ENCODE measurements at places on chromosomes 12 and 14.

DNA sequence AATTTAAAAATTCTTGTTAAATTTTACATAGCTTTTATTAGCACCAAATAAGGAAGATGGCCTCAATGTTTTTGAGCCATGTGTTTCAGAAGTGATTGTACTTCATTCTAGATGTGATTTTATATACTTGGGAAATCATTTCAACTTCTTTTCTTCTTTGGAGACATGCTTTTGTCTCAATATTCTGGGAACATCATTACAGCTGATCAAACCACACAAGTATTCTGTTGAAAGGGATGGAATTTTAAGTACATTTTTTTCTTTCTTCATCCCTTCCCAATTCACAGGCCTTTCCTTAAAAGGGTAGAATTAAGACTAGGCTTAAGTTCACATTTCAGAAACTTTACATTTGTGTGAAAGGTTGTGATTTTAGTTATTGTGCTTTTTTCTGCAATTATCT lies 66.4 kb downstream of the PAPOLA start:
- DNase-seq: no peak
- H3K27ac ChIP-seq: no peak overlapping the region
- no peaks in the 10 kb centered on the region for H3K36me3 ChIP-seq
- no peaks in the 10 kb centered on the region for H3K4me1 ChIP-seq
- H3K27me3 ChIP-seq: no peaks in the 10 kb centered on the region

- H3K36me3 ChIP-seq: no peaks in the 10 kb centered on the region
- H3K4me1 ChIP-seq: peaks cover 10% of the 10 kb centered on the region
- H3K4me3 ChIP-seq: no peak overlapping the region
- no peaks in the 10 kb centered on the region for H3K27me3 ChIP-seq
Observed at GRCh38 chr12:47862881-47863280, 41.9 kb downstream of the VDR start.

DNA sequence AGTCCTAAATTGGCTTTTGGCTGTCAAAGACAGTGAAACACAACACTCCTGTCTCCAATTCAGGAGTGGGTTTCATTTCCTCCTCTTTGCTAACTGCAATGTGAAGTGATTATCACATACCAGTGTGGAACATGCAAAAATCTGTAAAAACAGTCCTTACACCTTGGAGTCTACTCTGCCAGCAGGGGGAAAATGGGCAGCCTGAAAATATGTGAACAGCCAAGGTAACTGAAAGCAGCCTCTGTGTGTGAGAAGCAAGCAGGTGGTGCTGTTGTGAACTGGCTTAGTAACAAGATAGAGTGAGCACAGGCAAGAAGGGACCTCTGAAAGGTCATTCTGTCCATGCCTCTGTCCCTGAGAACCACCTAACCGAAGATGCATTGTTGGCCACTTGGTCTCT lies 6.0 kb downstream of the PRMT8 start:
- H3K4me1 ChIP-seq: no peaks in the 10 kb centered on the region
- H3K4me3 ChIP-seq: no peak overlapping the region
- no peaks in the 10 kb centered on the region for H3K36me3 ChIP-seq

- no peak overlapping the region for H3K27ac ChIP-seq
- no peak overlapping the region for H3K4me3 ChIP-seq
- H3K36me3 ChIP-seq: peaks cover 4% of the 10 kb centered on the region
- H3K27me3 ChIP-seq: no peaks in the 10 kb centered on the region
- no peak for DNase-seq
Observed at GRCh38 chr14:90570461-90570860, 173.6 kb downstream of the CALM1 start.

DNA sequence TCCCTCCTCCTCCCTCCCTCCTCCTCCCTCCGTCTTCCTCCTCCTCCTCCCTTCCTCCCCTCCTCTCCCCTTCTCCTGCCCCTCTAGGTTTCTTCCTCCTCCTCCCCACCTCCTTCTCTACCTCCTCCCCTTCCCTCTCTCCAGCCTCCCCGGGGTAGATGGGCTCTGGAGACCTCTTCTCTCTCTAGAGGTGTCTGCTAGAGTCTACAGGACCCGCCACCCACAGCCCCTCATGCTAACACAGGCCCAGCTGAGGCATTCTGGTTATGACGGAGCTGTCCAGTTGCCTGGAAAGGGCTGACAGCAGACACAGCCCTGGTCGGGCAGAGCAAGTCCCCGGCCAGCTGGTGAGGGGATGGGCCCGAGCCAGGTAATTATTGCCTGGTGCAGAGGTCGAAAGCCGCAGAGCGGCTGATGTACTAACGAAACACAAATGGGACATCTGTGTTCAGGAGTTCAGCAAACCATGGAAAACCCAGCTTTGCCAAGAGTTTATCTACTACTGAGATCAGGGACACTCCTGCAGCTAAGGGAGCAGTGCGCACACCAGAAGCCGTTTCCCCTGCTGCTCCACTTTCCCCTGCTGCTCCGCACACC lies 96.2 kb downstream of the PAPOLA start:
- no peaks in the 10 kb centered on the region for H3K4me1 ChIP-seq
- H3K27me3 ChIP-seq: no peaks in the 10 kb centered on the region
- H3K27ac ChIP-seq: no peak overlapping the region

DNA sequence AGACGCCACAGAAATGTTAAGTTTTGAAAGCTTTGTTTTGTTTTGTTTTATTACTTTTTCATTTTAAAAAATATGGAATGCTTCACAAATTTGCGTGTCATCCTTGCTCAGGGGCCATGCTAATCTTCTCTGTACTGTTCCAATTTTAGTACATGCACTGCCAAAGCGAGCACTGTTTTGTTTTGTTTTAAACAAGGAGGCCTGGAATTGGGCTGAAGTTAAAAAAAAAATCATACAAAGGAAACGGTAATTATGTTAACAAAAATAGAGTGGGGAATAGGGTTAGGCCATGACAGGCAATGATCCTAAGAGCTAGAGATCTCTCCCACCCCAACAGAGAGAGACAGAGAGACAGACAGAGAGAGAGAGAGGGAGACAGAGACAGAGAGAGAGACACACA lies 57.0 kb downstream of the ZFP36L1 start:
- no peaks in the 10 kb centered on the region for H3K36me3 ChIP-seq
- H3K27me3 ChIP-seq: no peaks in the 10 kb centered on the region
- no peak overlapping the region for H3K4me3 ChIP-seq
- peak overlapping the region; percentile 20 for H3K27ac ChIP-seq
- DNase-seq: peak; percentile 58
- peaks cover 11% of the 10 kb centered on the region for H3K4me1 ChIP-seq

Measured in kidney (tissue), 22 donors.